PC-9 (cell line): ENCODE measurements at places on chromosomes 3 and 15. TPM values are rescaled to one million over a fixed set of nuclear protein-coding genes. Genes with fewer than 3 reads are reported as not detected.

Gene SPPL2A
- total RNA-seq, result 70.6 and 75.4 TPM in 2 replicates

Gene RTP4
- total RNA-seq, result 0.90 and 3.2 TPM in 2 replicates

Gene SFMBT1
- 14.3 and 15.2 TPM in 2 replicates for total RNA-seq

Gene TTC14
- 51.1 and 55.4 TPM in 2 replicates for total RNA-seq

Gene CD80
- total RNA-seq, result not detected in 2 replicates

Gene QARS1
- 334 and 337 TPM in 2 replicates for total RNA-seq

Gene LMAN1L
- not detected in 2 replicates for total RNA-seq

Gene LYZL4
- total RNA-seq, result not detected in 2 replicates

- peaks cover 19% of the 10 kb centered on the region for H3K4me1 ChIP-seq
- peak overlapping the region; percentile 79 for H3K27ac ChIP-seq
- DNase-seq, result peak; percentile 55
- H3K36me3 ChIP-seq, result no peaks in the 10 kb centered on the region
- no peaks in the 10 kb centered on the region for H3K27me3 ChIP-seq
Observed at GRCh38 chr15:84992157-84992944, 10.7 kb downstream of the PDE8A start.

DNA sequence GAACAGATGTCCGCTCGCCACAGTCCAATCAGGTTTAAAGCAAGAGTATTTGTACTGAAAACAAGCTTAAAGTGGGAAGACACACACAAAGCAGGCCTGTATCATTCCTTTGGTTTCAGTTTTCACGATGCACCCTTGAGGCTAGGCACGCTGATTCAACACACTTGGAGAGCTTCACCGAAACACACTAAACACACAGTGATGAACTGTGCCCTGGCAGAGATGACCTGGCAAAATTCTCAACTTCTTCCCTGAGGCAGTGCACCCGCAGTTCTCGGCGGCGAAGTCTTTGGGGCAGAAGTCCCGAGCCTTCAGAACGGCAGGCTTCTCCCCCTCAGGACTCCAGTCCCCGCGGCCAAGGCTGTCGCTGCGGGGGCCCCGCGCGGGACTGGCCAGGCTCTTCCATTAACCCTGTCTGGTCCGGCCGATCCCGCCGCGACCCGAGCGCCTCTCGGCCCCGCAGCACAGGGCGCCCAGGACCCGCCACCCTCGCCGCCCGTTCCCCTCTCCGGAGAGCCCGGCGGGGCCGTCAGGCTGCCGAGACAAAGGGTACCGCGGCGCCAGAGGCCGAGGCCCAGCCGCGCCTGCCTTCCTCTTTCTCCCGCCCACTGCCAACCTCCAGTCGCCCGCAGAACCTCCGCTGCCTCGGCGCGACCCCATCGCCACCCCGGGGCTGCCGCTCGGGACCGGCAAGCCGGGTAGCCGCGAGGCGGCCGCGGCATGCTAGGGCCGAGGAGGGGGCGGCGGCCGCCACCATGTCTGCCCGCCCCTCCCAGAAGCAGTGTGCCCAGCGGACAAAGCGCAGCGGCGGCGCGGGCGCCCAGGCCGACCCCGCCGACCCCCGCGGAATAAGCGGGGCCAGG is 792 bp downstream of the GABPB1 start:
- peaks cover 16% of the 10 kb centered on the region for H3K36me3 ChIP-seq
- peaks cover 30% of the 10 kb centered on the region for H3K4me1 ChIP-seq

GRCh38 chr15:100256101-100256969 is 85.4 kb downstream of the ADAMTS17 start:
- H3K4me3 ChIP-seq, result no peak overlapping the region
- no peak overlapping the region for H3K27ac ChIP-seq
- H3K4me1 ChIP-seq, result no peaks in the 10 kb centered on the region
- H3K27me3 ChIP-seq, result no peaks in the 10 kb centered on the region

DNA sequence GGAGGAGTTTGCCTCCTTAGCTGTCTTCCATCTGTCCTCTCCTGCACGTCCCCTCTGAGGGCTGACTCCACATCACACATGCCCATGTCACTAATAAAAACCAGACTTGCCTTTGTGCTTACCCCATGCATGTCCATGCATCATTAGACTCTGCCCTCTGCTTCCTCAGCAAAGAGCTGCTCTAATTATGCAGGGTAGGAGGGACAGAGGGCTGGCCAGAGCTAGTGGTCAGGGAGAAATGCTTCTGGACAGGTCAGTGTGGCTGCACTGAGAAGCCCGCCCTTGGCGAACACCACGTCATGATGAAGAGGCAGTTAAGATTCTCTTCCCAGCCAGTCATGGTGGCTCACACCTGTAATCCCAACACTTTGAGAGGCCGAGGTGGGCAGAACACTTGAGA is 8.9 kb downstream of the CA12 start:
- H3K4me1 ChIP-seq, result peaks cover 41% of the 10 kb centered on the region
- no peaks in the 10 kb centered on the region for H3K36me3 ChIP-seq
- H3K27me3 ChIP-seq, result no peaks in the 10 kb centered on the region
- no peak overlapping the region for H3K27ac ChIP-seq
- no peak overlapping the region for H3K4me3 ChIP-seq

DNA sequence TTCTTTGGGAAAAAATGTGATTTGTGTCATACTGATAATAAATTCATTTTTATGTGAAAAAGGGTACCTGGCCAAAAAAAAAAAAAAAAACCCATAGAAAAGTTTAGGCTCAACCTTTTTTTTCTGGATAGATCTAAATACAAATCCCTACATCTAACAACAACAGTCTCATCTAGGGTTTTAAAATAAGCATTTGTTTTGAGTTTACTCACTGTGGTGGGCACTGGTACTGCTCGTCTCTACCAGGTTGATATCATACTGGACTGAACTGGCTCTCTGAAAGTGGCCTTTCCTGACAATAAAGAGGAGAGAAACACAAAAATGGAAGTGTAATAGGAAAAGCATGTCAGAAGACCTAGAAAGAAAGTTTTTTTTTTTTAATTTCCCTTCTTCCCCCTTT is 52.0 kb downstream of the FBXO22 start:
- no peaks in the 10 kb centered on the region for H3K27me3 ChIP-seq
- no peaks in the 10 kb centered on the region for H3K36me3 ChIP-seq
- DNase-seq, result no peak
- H3K27ac ChIP-seq, result no peak overlapping the region
- no peaks in the 10 kb centered on the region for H3K4me1 ChIP-seq

DNA sequence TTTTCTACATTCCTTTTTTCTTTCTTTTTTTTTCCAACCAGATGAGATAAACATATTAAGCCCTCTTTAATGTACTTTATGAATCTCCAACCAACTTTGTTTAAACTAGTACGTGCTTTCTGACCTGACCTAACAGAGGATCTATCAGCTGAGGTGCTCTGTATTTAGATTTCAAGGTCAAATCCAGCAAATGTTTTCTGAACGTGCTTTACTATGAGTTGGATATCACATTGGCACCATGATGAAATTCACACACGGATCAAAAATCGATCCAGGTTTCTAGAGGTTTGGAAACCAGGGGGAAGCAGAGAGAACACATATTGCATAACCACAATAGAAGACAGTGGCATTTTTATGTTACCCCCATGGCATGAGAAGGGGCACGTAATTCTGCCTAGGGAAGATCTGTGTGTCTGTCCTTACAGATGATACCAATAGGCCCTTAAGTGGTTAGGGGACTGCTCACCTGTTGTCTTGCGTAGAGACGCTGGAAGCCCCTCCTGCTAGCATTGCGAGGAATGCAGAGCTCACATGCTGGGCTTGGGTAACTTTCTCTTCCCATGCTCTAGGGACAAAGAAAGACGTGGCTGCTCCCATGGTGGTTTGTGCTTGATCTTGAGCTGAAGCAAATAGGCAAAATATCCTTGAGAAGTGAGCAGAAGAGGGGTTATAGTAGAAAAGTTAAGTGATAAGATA is 59.3 kb upstream of the ABHD10 start:
- H3K27me3 ChIP-seq, result no peaks in the 10 kb centered on the region
- no peak for DNase-seq
- no peak overlapping the region; the same call in 1 of the 2 replicates for H3K27ac ChIP-seq

- no peak for DNase-seq
- H3K4me1 ChIP-seq, result no peaks in the 10 kb centered on the region
- H3K27me3 ChIP-seq, result no peaks in the 10 kb centered on the region
Observed at GRCh38 chr3:110479731-110480130, 591.9 kb upstream of the NECTIN3 start.

DNA sequence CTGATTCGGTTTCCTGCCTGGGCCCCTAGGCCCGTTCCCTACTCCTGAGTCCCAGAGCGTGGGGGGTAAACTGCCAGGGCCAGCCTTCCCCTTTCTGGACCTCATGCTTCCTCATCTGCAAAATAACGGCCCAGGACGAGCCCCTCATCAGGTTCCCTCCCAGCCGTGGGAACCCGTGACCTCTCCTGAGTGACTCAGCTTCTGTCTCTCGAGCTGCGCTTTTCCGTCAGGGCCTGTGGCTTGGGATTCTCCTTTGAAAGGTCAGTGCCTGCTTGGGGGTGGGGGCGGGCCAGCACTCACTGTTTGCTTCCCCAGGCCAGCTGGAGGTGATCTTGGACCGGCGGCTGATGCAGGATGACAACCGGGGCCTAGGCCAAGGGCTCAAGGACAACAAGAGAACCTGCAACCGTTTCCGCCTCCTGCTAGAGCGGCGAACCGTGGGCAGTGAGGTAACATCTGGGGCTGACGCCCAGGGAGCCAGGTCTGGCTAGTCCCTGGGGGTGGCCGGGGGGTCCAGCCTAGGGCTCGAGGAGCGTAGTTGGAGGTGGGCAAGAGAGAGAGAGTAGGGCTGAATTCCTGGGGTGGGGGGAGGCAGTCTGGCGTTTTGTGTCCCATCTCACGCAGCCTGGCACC is 12.8 kb downstream of the MAN2A2 start:
- no peaks in the 10 kb centered on the region for H3K27me3 ChIP-seq
- H3K27ac ChIP-seq, result no peak overlapping the region
- H3K36me3 ChIP-seq, result no peaks in the 10 kb centered on the region

GRCh38 chr3:172185907-172186306 is 146.5 kb downstream of the FNDC3B start:
- peaks cover 35% of the 10 kb centered on the region for H3K36me3 ChIP-seq
- no peak overlapping the region for H3K4me3 ChIP-seq
- peaks cover 30% of the 10 kb centered on the region for H3K4me1 ChIP-seq
- peak overlapping the region; percentile 10; the same call in 1 of the 2 replicates for H3K27ac ChIP-seq

GRCh38 chr15:22902981-22903380 is 64.5 kb downstream of the NIPA2 start:
- DNase-seq, result no peak

- no peak overlapping the region for H3K27ac ChIP-seq
- no peaks in the 10 kb centered on the region for H3K27me3 ChIP-seq
- no peak overlapping the region for H3K4me3 ChIP-seq
- H3K4me1 ChIP-seq, result no peaks in the 10 kb centered on the region
Observed at GRCh38 chr3:5260992-5261501, 73.5 kb downstream of the EDEM1 start.
